Mesenchymal stem cell (in vitro differentiated cells and primary cell): ENCODE measurements at places on chromosomes 2 and 18.

DNA sequence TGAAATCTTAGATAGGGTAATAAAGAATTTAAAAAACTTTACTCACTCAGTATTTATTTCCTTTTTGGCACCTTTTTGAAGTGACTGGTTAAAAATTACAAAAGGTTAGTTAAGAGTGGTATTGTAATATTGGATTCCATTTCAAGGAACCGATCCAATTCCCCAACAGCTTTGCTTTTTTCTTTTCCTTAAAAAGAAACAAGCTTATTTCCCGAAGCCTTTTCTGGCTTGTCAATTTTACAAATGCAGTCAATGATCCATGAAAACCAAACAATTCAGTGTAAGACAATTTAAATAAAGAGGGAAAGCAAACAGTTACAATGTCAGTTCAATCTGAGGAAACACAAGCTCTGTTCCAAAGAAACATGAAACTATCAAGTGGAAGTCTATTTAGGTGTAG, 200.2 kb downstream of the RIT2 start:
- no peaks in the 10 kb centered on the region for H3K4me1 ChIP-seq
- H3K27ac ChIP-seq = no peak overlapping the region
- no peak overlapping the region for H3K4me3 ChIP-seq

- peaks cover 52% of the 10 kb centered on the region for H3K27me3 ChIP-seq
- peaks cover 27% of the 10 kb centered on the region for H3K4me1 ChIP-seq
- H3K36me3 ChIP-seq = peaks cover 13% of the 10 kb centered on the region
- H3K4me3 ChIP-seq = no peak overlapping the region
- H3K27ac ChIP-seq = no peak overlapping the region
These were observed 3.7 kb upstream of the OTX1 start for GRCh38 chr2:63046961-63047320.

DNA sequence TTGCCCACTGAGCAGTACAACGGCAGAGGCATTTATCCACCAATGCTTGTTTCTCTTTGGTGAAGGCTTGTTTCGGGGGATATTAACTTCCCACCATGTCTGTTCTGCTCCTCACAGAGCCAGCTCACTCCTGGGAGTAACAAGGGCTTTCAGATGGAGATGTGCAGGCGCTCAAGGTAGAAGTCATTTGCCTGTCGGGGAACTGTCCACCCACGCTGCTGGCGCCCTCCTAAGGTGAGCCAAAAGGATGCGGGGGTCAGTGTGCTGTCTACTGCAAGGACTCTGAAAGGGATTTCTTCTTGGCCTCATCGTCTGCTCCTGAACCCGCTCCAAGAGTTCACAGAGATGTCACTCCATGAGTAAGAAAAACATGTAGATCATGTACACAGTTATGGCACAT, 57.0 kb upstream of the CYRIA start:
- no peak for DNase-seq
- H3K27me3 ChIP-seq = no peaks in the 10 kb centered on the region
- H3K27ac ChIP-seq = no peak overlapping the region
- no peaks in the 10 kb centered on the region for H3K36me3 ChIP-seq
- H3K4me1 ChIP-seq = no peaks in the 10 kb centered on the region

DNA sequence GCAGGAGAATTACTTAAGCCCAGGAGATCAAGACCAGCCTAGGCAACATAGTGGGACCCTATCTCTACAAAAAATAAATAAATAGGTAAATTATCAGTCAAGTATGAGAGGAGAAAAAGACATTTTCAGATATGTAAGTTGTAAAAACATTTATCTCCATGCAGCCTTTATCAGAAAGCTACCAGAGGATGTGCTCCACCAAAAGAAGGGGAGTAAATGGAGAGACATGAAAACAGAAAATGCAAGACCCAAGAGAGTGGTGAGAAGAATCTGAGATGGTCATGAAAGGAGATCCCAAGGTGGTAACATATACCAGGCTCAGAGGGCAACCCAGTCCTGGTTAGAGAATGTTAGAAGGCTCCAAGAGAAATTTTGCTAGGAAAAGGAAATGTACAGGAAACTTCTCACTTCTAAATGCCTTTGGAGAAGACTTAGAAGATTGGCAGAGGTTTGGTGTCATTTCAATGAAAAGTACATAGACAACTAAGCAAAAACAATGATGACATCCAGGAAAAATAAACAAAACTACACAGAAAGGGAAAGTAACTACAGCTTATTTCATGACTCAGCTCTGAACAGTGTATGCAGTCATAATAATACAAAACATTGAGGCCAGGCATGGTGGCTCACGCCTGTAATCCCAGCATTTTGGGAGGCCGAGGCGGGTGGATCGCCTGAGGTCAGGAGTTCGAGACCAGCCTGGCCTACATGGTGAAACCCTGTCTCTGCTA, 19.5 kb downstream of the CIB4 start:
- DNase-seq = peak; percentile 68
- H3K36me3 ChIP-seq = no peaks in the 10 kb centered on the region
- H3K27me3 ChIP-seq = peaks cover 52% of the 10 kb centered on the region
- H3K4me3 ChIP-seq = no peak overlapping the region
- H3K27ac ChIP-seq = no peak overlapping the region
- peaks cover 4% of the 10 kb centered on the region for H3K4me1 ChIP-seq

DNA sequence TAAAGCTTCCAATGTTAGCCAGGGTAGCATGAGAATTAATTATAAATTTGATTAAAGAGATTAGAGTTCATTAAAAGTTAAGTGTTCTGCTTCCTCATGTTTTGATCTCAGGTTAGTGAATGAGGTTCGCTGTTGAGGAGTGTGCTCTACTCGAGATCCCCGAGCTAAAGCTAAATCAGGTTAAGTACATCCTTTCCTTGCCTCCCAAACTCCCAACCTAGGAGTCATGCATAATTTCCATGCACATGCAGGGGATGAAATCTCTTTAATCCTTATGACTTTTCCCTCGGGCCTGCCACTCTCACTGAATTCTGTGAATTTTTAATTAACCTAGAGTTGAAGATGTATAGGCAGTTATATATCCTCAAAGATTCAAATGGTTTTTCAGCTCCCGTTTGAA, 156.1 kb upstream of the NCK2 start:
- no peak overlapping the region for H3K4me3 ChIP-seq
- H3K27me3 ChIP-seq = peaks cover 11% of the 10 kb centered on the region
- no peaks in the 10 kb centered on the region for H3K36me3 ChIP-seq
- H3K27ac ChIP-seq = no peak overlapping the region

DNA sequence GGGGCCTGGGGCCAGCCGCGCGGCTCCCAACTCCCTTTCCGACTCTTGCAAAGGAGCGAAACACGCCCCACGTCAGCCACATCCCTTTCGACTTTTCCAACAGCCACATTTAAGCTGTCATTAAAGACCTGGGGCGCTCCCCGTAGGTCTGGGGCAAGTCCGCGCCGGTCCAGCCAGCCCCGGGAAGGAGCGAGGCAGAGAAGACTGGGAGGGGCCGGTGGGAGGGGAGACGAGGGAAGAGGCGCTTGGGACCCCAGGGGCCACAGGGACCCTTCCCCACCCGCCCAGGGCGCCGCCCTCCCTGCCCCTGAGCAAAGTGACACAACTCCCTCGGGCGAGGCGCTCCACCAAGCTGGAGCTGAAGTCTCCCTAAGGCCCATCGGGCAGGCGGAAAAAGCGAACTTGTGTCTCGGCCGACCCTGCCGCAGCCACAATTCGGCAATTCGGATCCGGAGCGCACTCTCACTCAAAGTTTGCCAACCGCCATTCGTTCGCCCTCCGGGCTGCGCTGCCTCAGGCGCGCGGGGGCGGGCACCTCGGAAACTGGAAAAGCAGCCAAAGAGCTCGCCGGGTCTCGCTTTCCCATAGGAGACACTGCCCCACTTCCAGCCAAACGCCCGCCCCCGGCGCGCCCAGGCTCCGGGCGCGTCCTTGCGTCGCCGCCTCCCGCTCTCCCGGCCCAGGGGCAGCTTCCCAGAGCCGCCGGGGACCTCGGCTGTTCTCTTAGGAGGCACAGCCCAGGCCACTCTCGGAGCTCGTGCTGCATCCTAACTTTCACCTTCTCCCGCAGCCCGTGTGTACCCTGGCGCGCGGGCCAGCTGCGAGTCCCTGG, 1.1 kb upstream of the KCTD1 start:
- peak; percentile 69 for DNase-seq
- peaks cover 32% of the 10 kb centered on the region for H3K27me3 ChIP-seq
- H3K4me3 ChIP-seq = peak overlapping the region; percentile 72
- H3K36me3 ChIP-seq = peaks cover 8% of the 10 kb centered on the region

GRCh38 chr2:127067620-127068350, 39.2 kb downstream of the BIN1 start:
- no peak overlapping the region for H3K27ac ChIP-seq
- no peaks in the 10 kb centered on the region for H3K27me3 ChIP-seq
- peaks cover 46% of the 10 kb centered on the region for H3K36me3 ChIP-seq

GRCh38 chr2:32755666-32756065, 127.8 kb downstream of the TTC27 start:
- H3K27me3 ChIP-seq = no peaks in the 10 kb centered on the region
- H3K36me3 ChIP-seq = peaks cover 4% of the 10 kb centered on the region
- H3K4me3 ChIP-seq = no peak overlapping the region
- DNase-seq = no peak
- no peak overlapping the region for H3K27ac ChIP-seq
- peaks cover 3% of the 10 kb centered on the region for H3K4me1 ChIP-seq

DNA sequence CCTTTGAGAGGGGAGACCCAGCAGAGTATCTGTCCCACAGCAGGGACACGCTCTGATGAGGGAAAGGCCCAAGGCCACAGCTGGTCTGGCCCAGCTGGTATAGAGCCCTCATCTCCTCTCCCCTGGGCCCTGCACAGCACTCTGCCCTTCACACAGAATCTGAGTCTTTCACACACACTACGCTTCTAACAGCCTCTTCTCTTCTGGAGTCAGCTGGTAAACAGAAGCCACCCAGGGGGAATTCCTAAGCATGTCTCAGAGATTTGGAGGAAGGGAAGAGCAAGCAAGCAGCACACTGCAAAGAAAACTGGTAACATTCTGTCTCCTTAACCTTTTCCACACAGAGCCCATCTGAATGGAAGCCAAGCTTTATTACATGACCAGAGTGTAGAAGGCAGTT, 121.1 kb upstream of the ACAA2 start:
- H3K4me3 ChIP-seq = no peak overlapping the region
- H3K4me1 ChIP-seq = peaks cover 2% of the 10 kb centered on the region
- no peaks in the 10 kb centered on the region for H3K36me3 ChIP-seq
- peak; percentile 25 for DNase-seq

DNA sequence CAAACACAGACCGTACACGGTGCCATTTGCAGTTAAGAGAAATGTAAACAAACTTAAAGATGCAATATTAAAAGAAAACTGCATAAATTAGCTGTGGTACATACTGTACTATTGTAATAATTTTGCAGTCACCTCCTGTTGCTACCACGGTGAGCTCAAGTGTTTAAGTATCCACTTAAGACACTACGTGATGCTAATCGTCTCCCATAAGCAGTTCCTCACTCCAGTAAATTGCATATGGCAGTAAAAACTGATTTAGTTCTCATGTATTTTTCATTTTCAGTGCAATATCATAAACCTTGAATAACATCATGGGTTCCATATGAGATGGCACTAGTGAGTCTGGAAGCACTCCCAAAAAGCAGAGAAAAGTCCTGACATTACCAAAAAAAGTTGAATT, 14.4 kb downstream of the CLEC4F start:
- no peak overlapping the region for H3K4me3 ChIP-seq
- no peak for DNase-seq
- H3K27me3 ChIP-seq = peaks cover 60% of the 10 kb centered on the region
- H3K27ac ChIP-seq = no peak overlapping the region

DNA sequence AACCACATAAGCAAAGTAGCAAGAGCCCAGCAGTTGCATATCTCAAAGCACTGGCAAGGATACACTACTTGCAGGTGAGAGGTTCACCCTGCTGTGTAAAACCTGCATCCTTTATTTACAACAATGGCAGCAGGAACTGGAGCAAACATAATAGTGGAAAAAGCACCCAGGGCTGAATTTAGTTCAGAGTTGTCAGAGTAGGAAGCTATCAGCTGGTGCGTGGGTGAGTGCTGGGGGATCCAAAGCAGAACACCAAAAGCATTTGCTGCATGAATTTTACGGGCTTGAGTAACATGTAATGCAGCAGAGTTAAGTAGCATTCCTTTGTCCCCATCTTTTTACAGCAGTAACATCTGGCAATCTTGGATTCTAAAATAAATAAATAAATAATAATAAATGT, 73.5 kb upstream of the SRD5A2 start:
- DNase-seq = no peak
- H3K36me3 ChIP-seq = no peaks in the 10 kb centered on the region
- no peak overlapping the region for H3K4me3 ChIP-seq
- H3K27me3 ChIP-seq = no peaks in the 10 kb centered on the region
- no peaks in the 10 kb centered on the region for H3K4me1 ChIP-seq

DNA sequence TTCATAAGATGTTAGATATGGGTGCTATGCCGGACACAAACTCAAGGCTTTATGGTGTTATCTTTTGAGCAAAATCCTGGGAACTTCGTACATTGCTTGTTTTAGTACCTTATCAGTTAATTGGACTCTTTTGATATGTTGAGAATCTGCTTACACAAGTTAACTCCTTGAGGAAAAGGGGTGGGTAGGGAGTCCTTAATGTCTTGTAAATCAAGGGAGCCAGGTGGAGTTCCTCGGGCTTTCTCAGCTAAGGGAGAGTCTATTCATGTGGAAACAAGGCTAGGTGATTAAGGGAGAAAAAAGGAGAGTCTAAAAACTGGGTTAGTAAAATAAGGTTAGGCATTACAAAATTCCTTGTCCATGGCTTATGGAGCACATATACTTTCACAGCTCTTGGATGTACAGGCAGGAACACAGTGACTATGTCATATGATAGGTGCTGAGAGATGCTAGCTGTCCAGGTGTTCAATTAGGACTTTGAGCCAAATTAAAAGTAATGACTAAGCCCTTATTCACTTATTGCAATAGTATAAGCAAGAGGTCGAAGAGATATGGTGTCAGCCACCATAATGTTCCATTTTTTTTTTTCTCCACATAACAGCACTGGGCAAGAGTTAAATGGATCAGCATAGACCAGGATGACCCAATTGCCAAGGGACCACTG, 59.5 kb upstream of the DYNAP start:
- no peak overlapping the region for H3K27ac ChIP-seq
- H3K36me3 ChIP-seq = no peaks in the 10 kb centered on the region
- H3K27me3 ChIP-seq = no peaks in the 10 kb centered on the region
- H3K4me1 ChIP-seq = no peaks in the 10 kb centered on the region
- H3K4me3 ChIP-seq = no peak overlapping the region
- DNase-seq = no peak

GRCh38 chr2:217951091-217951490, 51.7 kb downstream of the TNS1 start:
- H3K27ac ChIP-seq = no peak overlapping the region
- H3K4me1 ChIP-seq = peaks cover 14% of the 10 kb centered on the region
- H3K4me3 ChIP-seq = no peak overlapping the region
- H3K36me3 ChIP-seq = peaks cover 25% of the 10 kb centered on the region
- no peaks in the 10 kb centered on the region for H3K27me3 ChIP-seq
- no peak for DNase-seq

GRCh38 chr2:127674241-127675209, 805 bp downstream of the LIMS2 start:
- peak; percentile 26 for DNase-seq
- H3K36me3 ChIP-seq = no peaks in the 10 kb centered on the region
- H3K4me1 ChIP-seq = peaks cover 26% of the 10 kb centered on the region
- peaks cover 23% of the 10 kb centered on the region for H3K27me3 ChIP-seq
- H3K27ac ChIP-seq = no peak overlapping the region

- DNase-seq = no peak
- H3K4me1 ChIP-seq = peaks cover 7% of the 10 kb centered on the region
- H3K27me3 ChIP-seq = peaks cover 6% of the 10 kb centered on the region
- no peaks in the 10 kb centered on the region for H3K36me3 ChIP-seq
- no peak overlapping the region for H3K27ac ChIP-seq
- H3K4me3 ChIP-seq = no peak overlapping the region
These were observed 10.8 kb upstream of the COX7A2L start for GRCh38 chr2:42371611-42372473.
